EL (cell line): ENCODE measurements at places on chromosomes 7 and 10.

DNA sequence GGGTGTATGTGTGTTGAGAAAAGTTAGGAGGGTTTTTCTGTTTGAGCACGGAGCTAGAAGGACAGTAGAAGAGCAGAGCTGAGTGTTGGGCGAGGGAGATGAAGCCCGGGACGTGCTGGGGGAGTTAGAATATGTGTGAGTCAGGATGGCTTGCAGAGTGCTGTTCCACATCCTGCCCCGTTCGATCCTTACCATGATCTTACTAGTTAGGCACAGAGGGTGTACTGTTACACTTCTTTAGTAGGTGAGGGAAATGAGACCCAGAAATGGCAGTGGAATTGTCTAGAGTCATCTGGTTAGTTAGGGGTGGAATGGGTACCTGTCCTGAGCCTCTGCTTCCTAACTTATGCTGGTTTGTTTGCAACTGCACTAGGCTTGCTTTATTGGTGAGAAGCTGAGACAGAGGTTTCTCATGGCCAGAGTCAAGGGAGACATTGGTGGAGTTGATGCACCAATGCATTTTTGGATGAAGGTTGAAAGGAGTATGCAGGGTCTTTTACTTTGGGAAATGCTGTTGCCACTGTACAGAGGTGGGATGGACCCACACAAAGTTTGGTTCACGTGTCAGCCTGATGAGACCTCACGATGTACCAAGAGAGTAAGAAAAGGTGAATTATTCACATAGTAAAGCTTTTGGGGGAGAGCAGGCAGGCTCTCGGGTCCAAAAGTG is 42.4 kb downstream of the CCNY start:
- peak; percentile 48 for DNase-seq

- DNase-seq, result no peak
Measured at GRCh38 chr7:35988105-35988504, 164.9 kb upstream of the EEPD1 start.

GRCh38 chr10:93701866-93702209 is 554 bp downstream of the FRA10AC1 start:
- peak; percentile 57 for DNase-seq

- DNase-seq, result no peak
Measured at GRCh38 chr7:47303014-47303694, 278.8 kb downstream of the TNS3 start.

DNA sequence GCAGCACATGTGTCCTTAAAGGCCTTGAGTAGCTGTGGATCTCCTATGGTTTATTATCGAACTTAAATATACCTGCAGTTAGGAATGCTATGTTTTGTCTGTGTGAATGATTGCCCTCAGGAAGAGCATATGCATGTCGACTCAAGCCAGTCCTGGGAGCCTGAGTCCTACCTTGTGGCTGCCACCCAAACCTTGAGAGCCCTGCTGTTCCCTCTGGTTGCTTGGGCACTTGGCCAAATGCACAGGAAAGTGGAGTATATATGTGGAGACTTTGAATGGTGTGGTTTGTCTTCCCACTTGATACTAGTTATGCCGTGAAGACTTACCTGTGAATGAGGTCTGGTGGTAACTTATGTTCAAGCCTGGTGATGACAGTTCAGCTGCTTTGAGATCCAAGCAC is 409.8 kb downstream of the LRMDA start:
- DNase-seq, result no peak

GRCh38 chr10:269440-270074 is 134.3 kb downstream of the ZMYND11 start:
- no peak for DNase-seq

GRCh38 chr7:25642849-25643248 is 414.6 kb upstream of the NPVF start:
- no peak for DNase-seq

- no peak for DNase-seq
Measured at GRCh38 chr10:117550076-117550475, 7.5 kb downstream of the EMX2 start.

DNA sequence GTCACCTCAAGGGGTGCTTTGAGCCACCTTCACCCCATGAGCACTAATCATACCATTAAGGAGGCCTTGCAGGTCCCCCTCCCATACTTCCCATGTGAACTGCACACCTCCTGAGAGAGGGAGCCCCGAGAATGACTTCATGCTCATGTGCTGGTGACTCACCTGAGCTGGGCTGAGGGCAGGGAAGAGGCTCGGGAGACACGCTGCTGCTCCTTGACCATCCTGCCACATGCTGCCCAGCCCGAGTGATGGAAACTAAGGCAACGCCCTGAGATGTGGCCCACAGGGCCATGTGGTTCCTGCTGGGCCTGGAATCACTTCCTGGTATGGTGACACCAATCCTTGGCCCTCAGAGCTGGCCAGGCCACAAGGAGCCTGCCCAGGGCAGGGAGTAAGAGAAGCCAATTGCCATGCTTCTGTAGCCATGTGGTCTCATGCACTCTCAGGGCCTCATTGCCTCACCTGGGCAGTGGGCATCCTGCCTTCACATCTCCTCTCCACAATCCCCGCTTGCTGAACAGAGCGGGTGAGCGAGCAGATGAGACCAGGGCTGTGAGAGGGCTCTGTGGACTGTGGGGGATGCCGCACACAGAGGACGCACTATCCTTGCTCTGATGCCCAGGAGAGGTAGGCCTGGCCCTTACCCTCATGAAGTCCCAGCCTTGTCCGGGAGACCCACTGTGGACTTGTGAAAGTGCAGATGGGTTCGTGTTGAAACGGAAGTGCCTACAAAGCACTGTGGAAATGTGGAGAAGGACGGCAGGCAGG is 18.3 kb upstream of the PPIF start:
- peak; percentile 62 for DNase-seq

DNA sequence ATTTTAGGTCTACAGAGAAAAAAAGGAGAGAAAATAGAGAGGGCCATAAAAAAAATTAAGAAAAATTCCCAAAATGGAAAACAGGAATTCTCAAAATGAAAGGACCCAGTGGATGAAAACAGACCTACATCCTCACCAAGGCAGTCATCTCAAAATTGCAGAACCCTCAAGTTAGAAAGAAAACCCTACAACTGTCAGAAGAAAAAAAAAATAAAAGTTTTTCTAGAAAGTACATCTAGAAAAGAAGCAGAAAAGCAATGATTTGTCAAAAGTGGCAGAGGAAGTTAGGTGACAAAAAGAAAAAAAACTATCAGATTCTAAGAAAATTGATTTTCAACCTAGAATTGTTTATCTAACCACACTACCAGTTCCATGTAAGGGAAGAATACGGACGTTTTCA is 167.6 kb upstream of the LRGUK start:
- DNase-seq, result no peak

DNA sequence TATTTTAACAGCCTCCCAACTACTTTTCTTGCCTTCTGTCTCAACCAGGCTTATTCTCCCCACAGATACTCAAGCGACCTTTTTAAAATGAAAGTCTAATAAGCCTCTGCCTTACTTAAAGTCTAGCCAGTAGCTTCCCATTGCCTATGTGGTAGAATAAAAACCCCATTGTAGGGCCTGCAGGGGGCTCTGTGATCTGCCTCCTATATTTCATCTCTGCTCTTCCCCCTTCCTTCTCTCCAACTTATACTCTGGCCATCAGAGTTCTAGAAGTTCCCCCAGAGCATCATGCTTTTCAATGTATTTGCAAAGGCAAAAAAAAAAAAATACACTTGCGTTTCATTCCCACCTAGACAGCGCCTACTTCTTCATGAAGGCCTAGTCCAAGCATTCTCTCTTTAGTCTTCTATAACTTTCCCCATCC is 167.7 kb upstream of the ADO start:
- peak; percentile 24 for DNase-seq

DNA sequence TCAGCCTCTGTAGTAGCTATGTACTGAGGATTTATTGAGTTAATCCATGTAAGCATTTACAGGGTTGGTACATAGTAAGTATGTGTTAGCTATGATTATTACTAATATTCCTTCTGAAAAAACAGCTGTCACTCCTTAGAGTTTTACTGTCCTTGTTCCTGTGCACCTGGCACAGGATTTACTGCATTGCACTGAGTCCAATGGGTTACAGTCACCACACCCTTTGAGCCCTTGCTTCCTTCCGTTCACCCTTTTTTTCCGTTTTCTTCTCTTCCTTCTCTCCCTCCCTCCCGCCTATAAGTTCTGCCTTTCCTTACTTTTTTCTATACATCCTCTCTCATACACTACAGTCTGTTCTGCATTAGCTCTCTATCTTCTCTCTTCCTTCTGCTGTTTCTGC is 12.5 kb upstream of the CDK6 start:
- no peak for DNase-seq
